ENCODE measurements at places on chromosomes 2 and 18.

- peak; percentile 35 for DNase-seq
These were observed 1.5 kb downstream of the GALNT1 start for GRCh38 chr18:35582899-35583558.

DNA sequence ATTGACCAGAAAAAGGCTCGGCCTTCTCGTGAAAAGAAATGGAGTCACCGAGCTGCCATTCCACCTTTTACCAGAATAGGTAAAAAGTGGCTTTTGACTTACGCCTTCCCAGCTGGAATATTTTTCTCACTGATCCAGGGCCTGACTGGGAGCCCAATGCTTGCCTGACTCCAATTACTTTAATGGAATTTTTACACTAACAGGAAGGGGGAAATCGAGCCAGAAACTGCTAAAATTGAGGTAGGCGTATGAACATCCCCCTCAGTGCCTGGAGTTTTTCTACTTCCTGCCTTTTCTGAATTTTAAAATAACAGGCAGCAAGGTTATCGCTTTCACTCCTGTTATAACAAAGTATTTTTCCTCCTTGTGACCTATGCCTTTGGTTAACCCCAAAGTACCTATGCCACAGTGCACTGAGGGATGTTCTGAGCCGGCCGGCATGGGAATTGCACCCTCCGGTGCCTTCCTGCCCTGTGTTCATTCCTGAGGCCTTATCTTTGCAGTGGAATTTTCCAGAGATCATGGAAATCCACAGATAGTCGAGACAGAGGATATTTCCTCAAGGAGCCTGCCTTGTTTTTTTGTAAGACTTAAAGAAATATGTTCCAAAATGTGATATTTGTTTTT lies 18.3 kb upstream of the RPL31 start:
- peak; percentile 88 for DNase-seq

DNA sequence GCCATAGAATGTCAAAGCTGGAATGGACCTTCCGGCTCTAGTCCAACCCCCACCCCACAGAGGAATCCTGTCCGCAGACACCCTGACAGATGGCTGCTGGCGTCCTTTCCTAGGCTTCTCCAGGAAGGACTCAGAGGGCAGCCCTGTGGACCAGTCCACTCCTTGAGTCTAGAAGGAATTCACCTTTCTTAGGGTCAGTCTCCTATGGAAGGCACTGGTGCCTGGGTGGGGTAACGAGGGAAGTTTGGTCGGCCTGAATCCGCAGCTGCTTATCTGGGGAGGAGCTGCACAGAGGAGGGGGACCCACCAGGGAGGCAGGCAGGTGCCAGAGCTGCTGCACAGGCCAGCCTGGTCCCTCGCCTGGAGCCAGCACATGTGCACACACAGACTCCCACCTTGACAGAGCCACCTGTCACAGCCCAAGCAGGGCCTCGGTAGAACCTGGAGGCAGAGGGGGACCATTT lies 2.5 kb downstream of the DNMT3A start:
- DNase-seq, result no peak

DNA sequence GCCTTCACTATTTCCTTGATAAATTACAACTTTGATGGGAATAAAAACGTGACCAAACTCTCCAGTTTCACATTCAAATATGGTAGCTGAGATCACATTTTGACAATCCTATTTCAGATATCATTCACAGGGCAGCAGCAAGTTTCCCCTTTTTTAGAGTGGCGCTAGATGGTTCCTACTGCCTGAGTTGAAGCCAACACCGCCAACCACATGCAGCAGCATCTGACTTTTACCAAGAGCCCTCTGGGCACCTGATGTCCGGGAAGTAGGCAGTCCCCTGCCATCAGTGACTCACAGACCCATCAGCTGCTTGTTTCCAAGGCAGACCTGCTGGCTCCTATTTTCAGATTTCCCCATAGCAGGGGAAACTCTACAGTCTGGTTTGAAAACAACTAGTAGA lies 4.0 kb upstream of the MREG start:
- no peak for DNase-seq

GRCh38 chr2:62140426-62141141 lies 55.3 kb upstream of the B3GNT2 start:
- DNase-seq, result no peak

GRCh38 chr2:69816923-69817542 lies 12.4 kb upstream of the GMCL1 start:
- DNase-seq, result peak; percentile 91

GRCh38 chr2:170566138-170566537 lies 149.0 kb upstream of the SP5 start:
- DNase-seq, result no peak

GRCh38 chr2:20637147-20637546 lies 13.8 kb downstream of the HS1BP3 start:
- no peak for DNase-seq

GRCh38 chr2:191866195-191866594 lies 19.3 kb upstream of the CAVIN2 start:
- no peak for DNase-seq

DNA sequence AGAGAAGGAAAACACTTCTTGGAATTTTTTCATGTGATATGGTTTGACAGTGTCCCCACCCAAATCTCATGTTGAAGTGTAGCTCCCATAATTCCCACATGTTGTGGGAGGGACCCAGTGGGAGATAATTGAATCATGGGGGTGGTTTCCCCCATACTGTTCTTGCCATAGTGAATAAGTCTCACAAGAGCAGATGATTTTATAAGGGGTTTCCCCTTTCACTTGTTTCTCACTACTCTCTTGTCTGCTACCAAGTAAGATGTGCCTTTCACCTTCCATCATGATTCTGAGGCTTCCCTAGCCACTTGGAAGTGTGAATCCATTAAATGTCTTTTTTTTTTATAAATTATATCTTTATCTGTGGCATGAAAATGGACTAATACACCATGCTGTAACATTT lies 250.7 kb downstream of the LPIN1 start:
- DNase-seq, result no peak

GRCh38 chr2:218964041-218964771 lies 4.7 kb downstream of the CDK5R2 start:
- no peak for DNase-seq

All from umbilical cord (tissue), 2 donors.